ENCODE measurements at places on chromosomes 4 and X.
A peak's percentile ranks its signal among the peaks of the same experiment; 100 is the strongest.

DNA sequence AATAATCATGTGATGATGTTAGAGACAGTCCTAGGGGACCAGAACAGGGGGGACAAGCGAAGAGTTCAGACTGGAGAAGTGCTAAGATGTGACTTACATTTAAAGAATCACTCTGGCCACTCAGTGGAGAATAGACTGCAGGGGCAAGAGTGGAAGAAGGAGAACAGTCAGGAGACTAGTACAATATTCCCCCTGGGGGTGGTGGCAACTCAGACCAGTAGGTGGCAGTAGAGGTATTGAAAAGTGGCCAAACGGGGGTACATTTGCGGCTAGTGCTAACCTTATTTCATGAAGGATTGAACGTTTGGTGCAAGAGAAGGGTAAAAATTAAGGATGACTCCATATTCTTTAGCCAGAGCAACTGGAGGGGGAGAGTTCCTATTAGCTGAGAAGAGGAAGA, 2.7 kb upstream of the BMX start:
- DNase-seq = peak; percentile 61

DNA sequence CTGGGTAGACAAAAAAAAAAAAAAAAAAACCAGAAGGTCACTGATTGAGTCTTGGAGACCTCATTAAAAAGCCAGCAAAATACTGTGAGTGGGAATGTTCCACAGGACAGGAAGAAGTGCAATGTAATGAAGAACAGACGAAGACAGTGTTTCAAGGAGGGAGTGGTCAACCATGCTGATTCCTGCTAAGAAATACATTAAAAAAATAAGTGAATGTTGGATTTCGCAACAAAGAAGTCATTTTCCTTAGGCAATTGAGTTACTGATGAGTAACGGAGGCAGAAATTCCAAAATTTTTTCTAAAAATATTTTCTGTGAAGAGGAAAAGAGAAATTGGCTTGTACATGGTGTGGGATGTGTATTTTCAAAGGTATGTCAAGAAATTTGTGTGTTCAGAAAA, 94.3 kb upstream of the FAM47B start:
- no peak for DNase-seq

DNA sequence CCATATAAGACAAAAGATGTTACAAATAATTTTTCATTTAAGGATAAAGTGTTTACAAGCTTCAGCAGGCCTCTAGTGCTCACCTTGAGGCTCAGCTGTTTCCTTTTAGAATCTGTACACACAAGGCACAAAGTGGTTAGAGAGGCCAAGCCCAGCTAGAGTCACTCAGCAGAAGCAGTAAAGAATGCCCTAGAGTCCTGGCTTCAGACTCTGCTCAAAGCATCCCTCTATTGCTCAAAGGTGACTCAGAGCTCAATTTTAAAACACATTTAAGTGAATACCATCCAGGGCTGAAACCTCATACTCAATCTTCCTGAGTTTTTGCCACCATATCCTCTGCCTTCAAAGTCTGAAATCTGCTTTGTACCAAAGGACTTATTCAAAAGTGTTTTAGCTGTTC, 22.6 kb upstream of the PHF8 start:
- DNase-seq = no peak

- DNase-seq = no peak
Observed at GRCh38 chr4:17709763-17710068, 71.7 kb downstream of the FAM184B start.

GRCh38 chr4:1084796-1085403, 28.5 kb downstream of the RNF212 start:
- DNase-seq = no peak

- no peak for DNase-seq
Observed at GRCh38 chr4:158949099-158949498, 153.8 kb upstream of the RAPGEF2 start.

GRCh38 chr4:47195706-47196105, 164.3 kb downstream of the GABRB1 start:
- DNase-seq = no peak

DNA sequence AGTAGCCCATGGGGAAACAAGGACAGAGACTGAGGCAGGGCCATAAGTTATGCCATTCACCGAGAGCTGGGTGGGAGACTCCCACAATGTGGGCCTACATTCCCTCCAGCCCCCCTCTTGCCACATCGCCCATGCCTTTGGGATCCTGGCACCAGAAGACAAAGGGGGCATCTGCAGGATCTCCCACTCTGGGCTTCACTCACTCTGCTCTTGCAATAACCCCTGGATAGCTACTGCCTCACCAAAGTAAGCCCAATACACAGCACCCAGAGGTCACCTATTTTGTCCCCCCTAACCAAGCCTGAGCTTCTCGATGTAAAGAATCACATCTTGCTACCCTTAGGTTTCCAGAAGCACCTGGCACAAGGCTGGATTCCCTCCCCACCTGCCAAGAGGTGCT, 741 bp upstream of the RTL5 start:
- DNase-seq = no peak

GRCh38 chrX:53227224-53227765, 2.3 kb upstream of the KDM5C start:
- no peak for DNase-seq

DNA sequence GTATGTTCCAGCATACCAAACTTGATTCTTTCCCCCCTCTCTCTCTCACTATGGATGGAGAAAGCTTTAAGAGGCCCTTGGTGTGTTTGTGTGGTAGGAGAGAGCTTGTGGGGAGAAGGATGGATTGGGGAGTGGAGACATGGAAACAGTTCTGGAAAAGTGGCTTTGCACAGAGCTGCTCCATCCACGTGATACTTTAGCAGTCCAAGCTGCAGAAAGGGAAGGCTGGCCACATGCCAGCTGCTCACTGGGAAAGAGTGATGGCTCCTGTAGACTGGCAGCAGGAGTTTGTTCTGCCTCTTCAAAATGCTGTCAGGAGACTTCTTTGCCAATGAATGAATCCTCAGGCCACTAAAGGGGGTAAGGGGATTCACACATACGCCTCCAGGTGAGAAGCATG, 21.7 kb upstream of the SEC24B start:
- DNase-seq = no peak

DNA sequence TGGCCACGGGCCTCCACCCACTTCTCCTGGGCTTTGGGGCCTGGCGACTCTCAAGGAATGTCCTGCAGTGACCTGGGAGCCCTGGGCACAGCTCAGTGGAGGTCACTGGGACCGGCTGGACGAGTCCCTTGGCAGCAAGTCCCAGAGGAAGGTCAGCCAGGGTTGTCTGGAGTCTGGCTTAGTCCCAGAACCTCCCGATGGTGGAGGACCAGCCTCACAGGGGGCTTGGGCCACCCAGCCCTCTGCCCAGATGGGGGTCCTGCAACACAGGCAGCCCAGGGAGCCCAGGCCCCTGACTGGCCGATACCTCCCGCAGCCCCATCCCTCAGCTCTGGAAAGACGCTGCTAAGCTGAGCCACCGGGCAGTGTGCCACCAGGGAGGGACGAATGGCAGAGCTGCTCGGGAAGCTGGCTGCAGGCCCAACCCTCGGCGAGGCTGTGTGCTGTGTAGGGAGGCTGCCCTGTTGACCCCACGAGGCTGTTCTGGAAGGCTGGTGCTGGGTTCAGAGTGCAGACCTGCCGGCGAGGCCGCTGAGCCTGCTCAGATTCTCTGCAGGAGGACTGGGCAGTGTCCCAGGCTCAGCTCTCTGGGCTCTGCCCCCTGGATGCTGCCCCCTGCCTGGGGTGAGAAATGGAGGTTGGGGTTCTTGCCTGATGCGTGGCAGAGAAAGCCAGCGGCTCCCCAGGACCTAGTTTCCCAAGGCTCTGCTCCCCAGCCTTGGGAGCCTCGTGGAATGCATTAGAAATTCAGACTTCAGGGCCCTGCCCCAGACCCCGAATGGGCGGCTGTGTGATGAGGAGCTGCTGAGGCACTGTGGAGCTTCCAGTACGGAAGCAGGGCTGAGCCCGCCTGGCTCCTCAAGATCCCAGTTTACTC, 61.7 kb downstream of the ADRA2C start:
- DNase-seq = no peak

DNA sequence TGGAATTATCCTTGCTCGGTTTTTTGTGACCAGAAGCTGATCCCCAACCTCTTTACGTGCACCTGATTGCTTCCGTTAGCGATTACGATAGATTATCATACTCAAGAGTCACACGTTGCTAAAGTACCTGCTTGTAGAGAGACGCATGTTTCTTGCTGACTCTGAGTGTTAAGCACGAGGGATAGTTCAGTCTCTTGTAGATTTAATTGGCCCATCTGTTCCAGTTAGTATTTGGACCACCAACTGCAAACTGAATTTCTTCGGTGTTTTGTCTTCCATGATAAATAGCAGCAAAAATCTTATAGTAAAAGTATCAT, 516 bp upstream of the COX18 start:
- DNase-seq = no peak

- no peak for DNase-seq
Observed at GRCh38 chrX:118437283-118437682, 58.3 kb upstream of the DOCK11 start.

- DNase-seq = no peak
Observed at GRCh38 chr4:128715616-128716015, 93.9 kb upstream of the JADE1 start.

DNA sequence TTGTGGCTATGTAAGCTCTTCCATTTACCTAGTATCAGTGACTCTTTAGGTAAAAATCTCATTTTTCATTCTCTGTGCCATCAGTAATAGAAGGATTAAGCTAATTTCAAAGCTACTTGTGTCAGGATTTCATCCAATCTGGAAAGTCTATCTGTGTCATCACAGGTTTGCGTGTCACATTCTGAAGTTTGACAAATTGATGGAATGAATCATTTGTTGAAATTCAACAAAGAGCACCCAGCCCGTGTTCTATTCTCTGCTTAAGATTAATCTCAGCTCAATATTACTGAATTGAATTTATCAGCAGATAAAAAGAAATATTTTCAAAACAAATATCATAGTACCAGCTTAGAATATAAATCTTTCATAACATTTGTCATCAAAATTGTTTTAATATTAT, 35.8 kb downstream of the LANCL3 start:
- no peak for DNase-seq

- no peak for DNase-seq
Observed at GRCh38 chr4:8347660-8348059, 78.1 kb downstream of the HTRA3 start.

Measured in NCI-H2081 (cell line).